ENCODE measurements at places on chromosomes 16 and 17.

- DNase-seq = no peak
Observed at GRCh38 chr17:50201276-50201854, at the start of gene COL1A1. Gene COL1A1 (minus strand): TSS chr17:50201631. CDS start chr17:50201513, 118 bp downstream.

DNA sequence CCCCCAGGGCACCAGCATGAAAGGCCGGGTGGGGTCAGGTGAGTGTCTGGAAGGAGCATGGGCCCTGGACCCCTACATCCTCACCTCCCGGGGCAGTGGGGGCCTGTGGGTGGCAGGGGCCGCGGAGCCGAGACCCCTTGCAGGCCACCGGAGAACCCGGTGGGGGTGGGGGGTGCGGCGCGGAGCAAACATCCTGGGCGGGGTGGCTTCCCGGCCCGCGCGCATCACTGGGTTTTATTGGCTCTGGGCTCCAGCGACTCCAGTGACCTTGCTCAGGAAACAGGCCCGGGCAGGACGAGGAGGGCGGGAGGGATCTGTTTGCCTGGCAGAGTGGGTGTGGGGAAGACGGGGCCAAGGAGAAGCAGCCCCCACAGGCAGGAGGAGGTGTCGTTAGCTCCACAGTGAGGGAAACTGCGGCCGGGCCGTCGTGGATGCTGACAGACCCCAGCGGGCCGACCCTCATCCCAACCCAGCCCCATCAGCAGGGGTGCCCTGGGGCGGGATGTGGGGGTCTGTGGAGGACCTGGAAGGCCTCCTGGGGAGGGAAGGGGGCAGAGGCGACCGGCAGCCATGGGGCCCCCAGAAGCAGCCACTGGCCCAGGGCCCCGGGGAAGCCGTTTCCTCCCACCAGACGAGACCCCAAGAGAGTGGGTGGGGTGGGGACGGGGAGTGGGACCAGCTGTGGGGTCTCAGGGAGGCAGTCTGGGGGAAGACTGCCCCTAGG lies 10.6 kb downstream of the SSTR5 start:
- no peak for DNase-seq

- DNase-seq = no peak
Observed at GRCh38 chr16:64974381-64974780, 147.5 kb downstream of the CDH11 start.

GRCh38 chr16:50675686-50676610 lies 5.2 kb downstream of the SNX20 start:
- DNase-seq = no peak

DNA sequence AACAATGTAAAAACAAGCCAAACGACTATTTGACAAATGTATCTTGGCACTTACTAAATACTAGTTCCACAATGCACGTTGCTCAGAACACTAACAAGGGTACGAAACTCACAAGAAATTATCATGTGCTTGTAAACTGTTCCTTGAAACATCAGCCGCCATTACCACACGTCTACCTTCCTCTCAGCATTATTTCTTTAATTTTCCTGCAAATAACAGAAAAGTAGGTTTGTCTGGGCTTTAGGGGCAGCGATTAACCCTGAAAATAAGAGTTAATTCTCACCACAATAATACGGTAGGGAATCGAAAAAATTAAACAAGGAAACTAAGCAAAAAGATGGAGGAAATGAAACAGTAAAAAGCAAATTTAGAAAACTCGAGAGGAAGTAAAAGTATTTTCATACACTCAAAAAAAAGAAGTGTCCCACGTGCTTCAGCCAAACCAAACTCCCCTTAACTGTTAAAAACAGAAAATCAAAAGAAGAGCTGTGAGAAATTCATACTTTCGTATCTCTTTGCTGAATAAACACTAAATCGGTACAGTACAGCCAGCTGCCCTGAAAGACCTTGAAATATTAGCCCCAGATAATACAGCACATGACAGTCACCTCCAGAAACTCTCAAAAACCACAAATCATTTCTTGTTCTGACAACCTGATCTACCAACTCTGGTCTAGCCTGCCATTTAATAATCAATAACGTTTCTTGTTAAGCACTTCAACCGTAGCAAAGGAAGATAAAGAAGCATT lies 1.2 kb downstream of the ARHGAP17 start:
- no peak for DNase-seq

GRCh38 chr17:78307887-78308638 lies 51.8 kb downstream of the SOCS3 start:
- no peak for DNase-seq

DNA sequence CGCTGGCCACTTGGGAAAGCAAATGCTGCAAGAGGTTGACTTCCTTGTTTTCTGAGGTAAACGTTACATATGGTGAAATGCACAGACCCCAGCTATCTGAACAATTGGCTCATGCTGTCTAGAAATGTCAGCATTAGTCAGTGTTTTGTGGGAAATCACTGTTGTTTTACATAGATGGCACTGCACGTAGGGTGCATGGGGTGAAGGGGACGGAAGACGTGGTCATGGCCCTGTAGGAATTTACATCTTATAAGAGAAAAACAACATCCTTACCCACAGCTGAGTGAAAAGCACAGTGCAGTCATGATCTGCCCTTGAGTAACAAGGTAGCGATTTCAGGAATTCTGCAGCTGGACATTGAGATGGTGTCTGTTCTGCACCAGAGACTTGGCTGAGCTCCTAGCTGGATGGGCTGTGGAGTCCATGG lies 15.2 kb downstream of the RPTOR start:
- no peak for DNase-seq

GRCh38 chr16:69105501-69106361 lies at the start of gene HAS3:
Gene HAS3 (plus strand): TSS chr16:69105653. CDS start chr16:69109396, 3,743 bp downstream.
- peak; percentile 58 for DNase-seq

DNA sequence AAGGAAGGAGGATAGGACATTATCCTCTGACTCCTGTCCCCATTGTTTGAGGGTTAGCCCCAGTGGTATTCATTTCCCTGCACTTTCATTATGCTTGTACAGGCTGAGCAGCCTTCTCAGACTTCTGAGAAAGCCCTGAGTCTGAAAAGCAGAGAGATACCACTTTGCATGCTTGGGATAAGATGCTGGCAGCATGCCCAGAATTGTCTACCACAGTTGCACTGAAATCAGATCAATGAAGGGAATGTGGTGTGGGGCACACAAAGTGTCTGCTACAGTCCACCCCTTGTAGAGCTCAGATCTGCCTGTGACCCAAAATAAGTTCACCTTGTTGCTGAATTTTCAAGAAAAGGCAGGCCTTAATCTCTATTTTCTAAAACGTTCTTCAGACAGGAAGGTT lies 160.6 kb downstream of the CCT6B start:
- DNase-seq = no peak

GRCh38 chr16:52549011-52549692 lies 2.2 kb upstream of the TOX3 start:
- no peak for DNase-seq

DNA sequence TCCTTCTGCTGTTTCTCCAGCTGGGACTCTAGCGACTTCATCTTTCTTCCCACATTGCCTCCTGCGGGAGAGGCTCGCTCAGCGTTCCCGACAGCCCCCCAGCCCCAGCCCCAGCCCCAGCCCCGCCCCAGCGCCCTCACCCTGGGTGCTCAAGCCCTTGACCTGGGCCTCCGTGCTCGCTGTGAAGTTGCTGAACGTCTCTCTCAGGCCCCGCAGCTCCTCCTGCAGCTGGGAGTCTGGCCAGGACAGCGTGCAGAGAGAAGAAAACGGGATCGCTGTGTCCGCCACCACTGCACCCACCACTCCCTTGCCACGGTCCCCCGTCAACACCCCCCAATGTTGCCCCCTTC lies 2.4 kb downstream of the ASGR1 start:
- no peak for DNase-seq

DNA sequence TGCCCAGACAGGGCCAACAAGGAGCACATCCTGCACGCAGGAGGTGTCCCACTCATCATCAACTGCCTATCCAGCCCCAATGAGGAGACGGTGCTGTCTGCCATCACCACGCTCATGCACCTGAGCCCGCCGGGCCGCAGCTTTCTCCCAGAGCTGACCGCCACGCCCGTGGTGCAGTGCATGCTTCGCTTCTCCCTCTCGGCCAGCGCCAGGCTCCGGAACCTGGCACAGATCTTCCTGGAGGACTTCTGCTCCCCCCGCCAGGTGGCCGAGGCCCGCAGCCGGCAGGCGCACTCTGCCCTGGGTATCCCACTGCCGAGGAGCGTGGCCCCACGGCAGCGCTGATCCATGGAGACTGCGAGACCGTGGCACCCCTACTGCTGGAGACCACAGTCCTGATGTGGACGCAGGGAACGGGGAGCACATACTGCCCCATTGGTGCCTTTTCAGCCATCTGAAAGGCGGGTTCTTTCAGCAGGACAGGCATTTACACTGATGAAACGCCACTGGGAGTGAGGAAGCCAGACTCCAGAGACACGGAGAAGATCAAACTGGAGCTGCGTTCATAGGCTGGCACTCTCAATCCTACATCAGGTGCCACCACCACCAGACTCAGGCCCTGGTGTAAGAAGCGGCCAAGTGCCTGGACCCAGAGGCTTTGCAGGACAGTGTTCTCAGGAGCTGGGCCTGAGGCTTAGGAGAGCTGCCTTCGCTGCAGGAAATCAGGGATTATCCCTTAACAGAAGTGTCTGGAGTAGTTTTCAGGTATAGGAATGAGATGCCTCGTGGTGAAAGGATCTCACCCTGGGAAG lies 2.6 kb downstream of the NT5C start:
- no peak for DNase-seq

DNA sequence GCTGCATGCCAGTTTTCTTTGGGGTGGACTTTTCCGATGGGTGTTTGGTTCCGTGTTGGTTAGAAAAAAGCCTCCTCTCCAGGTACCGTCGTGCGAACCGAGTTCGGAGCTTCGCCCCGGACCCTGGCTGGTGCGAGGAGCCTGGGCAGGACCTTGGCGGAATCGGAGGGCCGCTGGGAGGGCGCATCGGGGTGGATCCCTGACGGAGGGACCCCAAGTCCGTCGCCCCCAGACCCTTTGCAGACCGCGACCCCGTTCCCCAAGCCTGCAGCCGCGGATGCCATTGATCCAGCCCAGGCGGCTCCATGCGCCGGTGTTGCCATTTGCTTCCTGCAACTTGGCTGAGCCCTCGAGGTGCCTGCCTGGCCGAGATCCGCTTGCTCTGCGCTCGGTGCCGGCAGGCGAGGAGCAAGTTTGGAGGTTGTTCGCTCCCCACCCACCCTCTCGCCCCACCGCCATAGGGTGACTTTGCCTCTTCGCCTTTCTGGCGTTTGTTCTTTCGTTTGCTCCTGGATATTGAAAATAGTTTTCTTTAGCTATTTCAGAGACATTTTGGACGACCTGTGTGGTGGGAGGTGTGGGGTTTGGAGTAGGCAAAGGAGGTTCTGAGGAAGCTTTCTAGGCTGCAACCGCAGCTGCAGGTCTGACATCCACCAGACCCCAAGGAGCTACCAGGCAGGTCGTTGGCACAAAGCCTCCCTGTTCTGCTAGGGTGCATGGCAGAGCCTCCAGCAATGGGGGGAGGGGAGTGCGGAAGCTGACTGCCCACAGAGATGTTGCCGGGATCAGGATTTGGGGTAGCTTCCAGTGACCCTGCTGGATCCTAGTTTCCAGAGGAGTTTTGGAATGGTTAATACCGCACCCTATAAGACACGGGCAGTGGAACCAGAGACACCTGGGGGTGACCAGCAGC lies 58.2 kb downstream of the RAP1GAP2 start:
- DNase-seq = no peak

GRCh38 chr16:79286646-79287423 lies 313.7 kb downstream of the MAF start:
- DNase-seq = no peak

- no peak for DNase-seq
Observed at GRCh38 chr17:80169107-80169506, 723 bp upstream of the CARD14 start.

GRCh38 chr16:86195863-86196630 lies 297.1 kb downstream of the IRF8 start:
- peak; percentile 12 for DNase-seq

DNA sequence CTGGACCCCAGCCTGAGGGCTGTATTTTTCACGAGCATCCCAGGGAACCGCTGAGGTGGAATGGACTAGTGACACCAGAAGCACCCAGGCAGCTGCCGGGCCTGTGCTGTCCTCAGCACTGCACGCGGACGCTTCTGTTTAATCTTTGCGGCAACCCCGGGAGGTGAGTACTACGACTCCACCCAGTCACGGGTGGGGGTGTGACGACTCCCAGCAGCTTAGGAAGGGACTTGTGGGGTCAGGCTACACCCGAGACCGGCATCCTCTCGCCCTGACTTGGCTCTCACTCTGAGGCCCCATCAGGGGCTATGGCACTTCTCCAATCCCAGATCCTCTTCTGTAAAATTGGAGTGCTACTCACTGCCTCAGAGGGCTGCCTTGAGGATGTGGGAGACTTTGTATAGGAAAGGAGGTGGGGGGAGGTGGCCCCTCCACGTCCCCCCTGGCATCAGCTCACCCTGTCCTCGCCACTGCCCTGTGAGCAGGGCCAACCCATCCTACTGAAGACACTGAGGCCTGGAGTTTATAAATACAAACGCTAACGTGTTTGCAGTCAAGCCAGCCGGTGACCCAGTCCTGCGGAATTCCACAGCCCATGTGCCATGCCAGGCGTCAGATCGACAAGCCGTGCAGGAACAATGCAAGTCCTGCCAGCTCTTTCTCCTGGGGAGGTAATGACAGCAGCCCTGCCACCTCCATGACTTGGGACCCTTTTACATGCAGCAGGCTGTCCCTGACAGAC lies 44.4 kb downstream of the PPL start:
- no peak for DNase-seq
